ENCODE measurements at places on chromosomes 6 and 20. TPM values are rescaled to one million over a fixed set of nuclear protein-coding genes. Genes with fewer than 3 reads are reported as not detected.

LINC00237 gene
- not detected for total RNA-seq

TRIM26 gene
- total RNA-seq: 87.5 TPM

STK38 gene
- 26.4 TPM for total RNA-seq

NEDD9 gene
- total RNA-seq: 81.3 TPM

GGT7 gene
- 7.3 TPM for total RNA-seq

HSP90AB1 gene
- total RNA-seq: 1,035 TPM

DNA sequence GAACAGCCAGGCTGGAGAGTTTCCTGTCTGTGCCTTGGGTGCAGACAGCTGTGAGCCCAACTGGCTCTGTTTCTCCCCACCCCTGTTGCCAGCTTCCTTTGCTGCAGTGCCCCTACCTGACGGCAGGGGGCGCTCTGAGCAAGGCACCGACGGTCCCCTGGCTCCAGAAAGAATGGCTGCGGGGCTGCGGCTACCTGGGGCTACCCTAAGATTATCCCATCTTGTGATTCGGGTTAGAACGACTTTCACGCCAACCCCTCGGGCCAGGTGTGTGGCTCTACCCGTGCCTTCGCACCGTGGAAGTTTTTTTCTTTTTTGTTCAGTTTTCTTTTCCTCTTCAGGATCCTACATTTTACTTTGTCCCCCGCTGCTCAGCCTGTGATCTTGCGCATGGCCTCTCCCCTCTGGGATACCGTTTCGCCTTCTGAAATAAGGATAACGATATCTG is 33.4 kb upstream of the AAR2 start:
- H3K4me1 ChIP-seq: peaks cover 9% of the 10 kb centered on the region
- H3K4me3 ChIP-seq: no peak overlapping the region
- DNase-seq: peak; percentile 74
- H3K27me3 ChIP-seq: no peaks in the 10 kb centered on the region
- H3K36me3 ChIP-seq: no peaks in the 10 kb centered on the region
- H3K27ac ChIP-seq: no peak overlapping the region

GRCh38 chr20:19626896-19627295 is 131.2 kb upstream of the RIN2 start:
- peaks cover 25% of the 10 kb centered on the region for H3K27me3 ChIP-seq
- H3K4me1 ChIP-seq: no peaks in the 10 kb centered on the region
- no peak overlapping the region for H3K27ac ChIP-seq
- H3K36me3 ChIP-seq: no peaks in the 10 kb centered on the region
- no peak overlapping the region for H3K4me3 ChIP-seq

- no peaks in the 10 kb centered on the region for H3K36me3 ChIP-seq
- H3K27ac ChIP-seq: no peak overlapping the region
- no peak for DNase-seq
Measured at GRCh38 chr6:149445573-149445972, 39.2 kb downstream of the ZC3H12D start.

DNA sequence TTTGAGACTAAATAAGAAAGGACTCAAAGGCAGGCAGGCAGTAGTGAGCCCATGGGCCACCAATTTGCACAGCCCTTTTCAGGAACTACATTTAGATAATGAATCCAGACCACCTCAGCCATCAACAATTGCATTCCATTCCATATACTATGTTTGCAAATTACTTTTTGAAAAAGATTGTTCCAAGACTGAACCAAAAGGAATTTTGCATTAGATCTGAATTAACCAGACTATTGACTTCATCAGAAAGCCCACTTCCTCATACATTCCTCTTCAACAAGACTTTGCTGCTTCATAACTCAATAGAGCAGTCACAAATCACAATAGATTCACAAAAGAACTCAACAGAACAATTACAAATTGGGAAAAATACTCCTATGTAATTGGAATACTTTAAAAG is 229.1 kb downstream of the SIM1 start:
- peaks cover 8% of the 10 kb centered on the region for H3K4me1 ChIP-seq
- DNase-seq: no peak
- H3K27ac ChIP-seq: no peak overlapping the region
- H3K27me3 ChIP-seq: peaks cover 2% of the 10 kb centered on the region

DNA sequence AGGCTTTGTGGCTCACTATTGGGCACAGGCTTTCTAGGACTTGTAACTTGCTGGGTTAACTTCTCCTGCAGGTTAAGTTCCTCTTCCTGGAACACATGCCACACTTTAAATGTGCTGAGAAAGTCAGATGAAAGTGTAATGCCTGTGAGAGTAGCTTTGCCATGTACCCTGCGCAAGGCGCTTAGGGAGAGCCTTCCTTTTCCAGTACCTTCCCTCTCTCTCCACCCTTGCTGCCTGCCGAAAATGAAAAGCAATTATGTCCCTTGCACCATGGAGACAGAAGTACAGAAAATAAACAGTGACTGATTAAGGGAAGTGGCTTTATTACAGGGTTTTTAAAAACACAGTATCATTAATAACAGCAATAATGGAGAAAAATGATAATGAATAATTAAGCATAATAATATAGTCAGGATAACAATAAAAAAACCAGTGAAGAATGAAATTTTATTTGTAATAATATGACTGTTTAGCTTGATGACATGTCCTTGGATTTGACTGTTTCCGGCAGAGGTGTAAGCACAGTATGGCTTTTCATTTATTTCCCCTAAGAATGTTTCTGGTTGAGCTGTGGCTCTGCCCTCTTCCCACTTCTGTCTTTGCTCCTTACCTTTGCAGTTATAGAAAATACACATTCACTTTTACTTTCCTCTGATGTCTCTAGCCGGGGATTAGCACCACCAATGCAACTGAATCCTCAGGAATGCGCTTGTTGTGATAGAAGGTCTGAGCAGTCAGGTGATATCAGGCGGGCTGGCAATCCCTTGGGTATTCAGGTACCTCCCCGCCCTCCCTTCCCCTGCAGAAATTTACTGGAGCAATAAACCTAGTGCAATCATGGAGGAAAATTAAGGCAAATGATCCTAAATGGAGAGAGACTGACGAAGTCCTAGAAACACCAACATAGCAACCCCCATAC is 472.3 kb upstream of the CITED2 start:
- H3K27me3 ChIP-seq: peaks cover 13% of the 10 kb centered on the region
- H3K4me1 ChIP-seq: no peaks in the 10 kb centered on the region
- DNase-seq: no peak

DNA sequence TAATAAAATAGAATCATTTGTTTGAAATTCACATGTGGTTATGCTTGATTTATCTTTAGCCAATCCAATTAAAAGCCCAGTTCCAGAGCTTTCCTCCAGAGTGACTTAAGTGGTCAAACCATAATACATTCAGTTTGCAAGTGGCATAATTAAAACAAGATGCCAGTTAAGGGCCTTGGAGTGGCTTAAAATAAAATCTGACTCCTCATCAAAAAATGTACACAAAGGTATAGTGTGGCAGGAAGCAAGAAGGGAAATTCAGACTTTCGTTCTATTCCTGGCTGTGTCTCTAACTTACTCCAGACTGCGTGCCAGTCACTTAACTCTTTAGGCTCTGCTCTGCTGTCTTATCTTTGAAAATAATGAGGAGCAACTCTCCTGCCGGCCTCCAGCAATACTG is 251.3 kb upstream of the PRND start:
- DNase-seq: no peak
- no peak overlapping the region for H3K27ac ChIP-seq
- peaks cover 17% of the 10 kb centered on the region for H3K27me3 ChIP-seq
- no peaks in the 10 kb centered on the region for H3K36me3 ChIP-seq
- no peak overlapping the region for H3K4me3 ChIP-seq
- no peaks in the 10 kb centered on the region for H3K4me1 ChIP-seq

GRCh38 chr6:89057759-89058158 is 22.8 kb upstream of the PNRC1 start:
- no peak for DNase-seq
